ENCODE measurements at places on chromosomes 7 and 10.

GRCh38 chr7:107680478-107680877 lies 19.9 kb downstream of the SLC26A4 start:
- DNase-seq = no peak

DNA sequence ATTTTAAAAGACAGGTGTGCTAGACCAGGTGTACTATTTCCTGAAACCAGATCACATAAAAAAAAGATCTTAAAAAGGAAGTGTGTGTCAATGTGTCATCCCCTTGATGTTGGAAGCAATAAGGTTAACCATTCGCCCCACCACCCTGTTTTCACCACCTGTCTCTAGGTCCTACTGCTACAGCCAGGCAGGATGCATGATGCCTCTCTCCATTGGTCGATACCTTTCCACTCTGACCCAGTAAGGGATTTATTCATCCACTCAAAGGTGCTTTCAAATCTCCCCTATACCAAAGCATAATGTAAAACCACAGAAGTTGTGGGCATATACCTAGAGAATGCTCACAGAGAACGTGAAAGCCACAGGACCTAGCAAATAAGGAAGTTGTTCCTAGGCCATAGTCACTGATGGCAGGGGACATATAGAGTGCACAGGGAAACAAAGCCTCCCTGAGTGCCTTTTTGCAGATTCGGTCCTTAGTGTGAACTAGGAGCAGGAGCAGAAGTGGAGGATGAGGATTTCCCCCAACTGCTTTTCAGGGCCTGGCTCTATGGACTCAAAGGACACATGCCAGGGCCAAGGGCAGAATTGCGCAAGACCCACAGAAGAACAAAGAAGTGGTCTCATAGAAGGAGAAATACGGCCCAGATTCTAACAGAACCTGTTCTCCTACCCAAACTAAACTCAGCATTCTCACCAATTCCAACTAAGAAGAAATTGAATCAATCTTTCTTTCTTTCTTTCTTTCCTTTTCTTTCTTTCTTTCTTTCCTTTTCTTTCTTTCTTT lies 631.5 kb upstream of the NRP1 start:
- DNase-seq = no peak

- DNase-seq = no peak
Measured at GRCh38 chr10:91907914-91908336, 1.4 kb downstream of the FGFBP3 start.

- DNase-seq = no peak
Measured at GRCh38 chr10:103592186-103593021, 98.9 kb downstream of the NEURL1 start.

GRCh38 chr7:111803015-111803758 lies 240.9 kb upstream of the IMMP2L start:
- DNase-seq = peak; percentile 61

- DNase-seq = no peak
Measured at GRCh38 chr7:36755484-36755883, 31.2 kb upstream of the AOAH start.

DNA sequence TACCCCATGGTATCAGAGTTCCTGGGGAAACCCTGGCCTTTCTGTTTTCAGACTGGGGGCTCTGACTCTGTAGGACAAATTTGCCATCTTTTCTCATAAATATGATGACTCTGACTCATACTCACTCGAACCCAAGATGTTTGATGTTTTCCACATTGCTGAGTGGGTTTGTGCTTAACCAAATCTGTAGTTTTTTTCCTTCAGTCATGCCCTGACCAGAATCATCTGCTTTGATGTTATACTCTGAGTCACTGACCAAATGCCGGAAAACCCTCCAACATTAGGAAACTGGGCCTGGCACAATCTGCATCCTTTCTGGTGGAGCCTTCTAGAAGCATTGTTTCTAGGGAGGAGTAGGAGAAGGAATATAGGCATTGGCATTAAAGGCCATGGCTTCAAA lies 118.7 kb downstream of the C10orf105 start:
- DNase-seq = peak; percentile 96

DNA sequence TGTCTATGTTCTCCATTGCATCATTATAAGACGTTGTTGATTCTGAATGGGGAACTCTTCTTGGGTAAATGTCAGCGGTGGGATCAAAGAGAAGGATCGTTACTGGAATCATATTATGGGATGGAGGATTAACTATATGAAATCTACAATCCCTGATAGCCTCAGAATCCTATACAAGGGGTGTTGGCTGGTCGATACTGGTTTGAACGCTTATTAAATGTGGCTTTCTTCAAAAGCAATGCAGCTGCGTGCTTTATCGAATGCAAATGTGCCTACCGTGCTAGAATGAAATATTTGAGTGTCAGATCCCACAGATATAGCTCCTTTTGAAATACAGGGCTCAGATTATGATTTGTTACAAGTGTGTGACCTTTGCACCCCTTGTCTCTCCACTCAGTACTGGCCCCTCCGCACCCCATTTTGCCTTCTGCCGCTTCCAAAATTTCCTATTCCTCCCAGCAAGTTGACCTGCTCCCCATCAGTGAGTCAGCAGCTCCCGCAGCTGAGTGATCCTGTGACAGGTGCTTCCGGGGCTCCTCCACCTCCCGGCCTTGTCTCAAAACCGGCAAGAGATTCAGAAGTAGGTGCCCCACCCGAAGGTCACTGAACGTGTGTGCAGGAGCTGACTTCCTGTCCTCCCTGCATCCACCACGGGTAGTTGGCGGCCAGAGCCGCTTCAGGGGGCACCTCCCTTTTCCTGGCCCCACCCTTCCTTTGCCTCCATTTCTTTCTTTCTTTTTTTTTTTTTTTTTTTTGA lies 76.6 kb downstream of the PTPRE start:
- no peak for DNase-seq

GRCh38 chr10:6065835-6066234 lies 3.7 kb upstream of the IL2RA start:
- DNase-seq = peak; percentile 56

- DNase-seq = no peak
Measured at GRCh38 chr10:110437761-110438341, 59.9 kb upstream of the DUSP5 start.

GRCh38 chr10:14185316-14186045 lies 145.2 kb downstream of the FRMD4A start:
- DNase-seq = peak; percentile 83

DNA sequence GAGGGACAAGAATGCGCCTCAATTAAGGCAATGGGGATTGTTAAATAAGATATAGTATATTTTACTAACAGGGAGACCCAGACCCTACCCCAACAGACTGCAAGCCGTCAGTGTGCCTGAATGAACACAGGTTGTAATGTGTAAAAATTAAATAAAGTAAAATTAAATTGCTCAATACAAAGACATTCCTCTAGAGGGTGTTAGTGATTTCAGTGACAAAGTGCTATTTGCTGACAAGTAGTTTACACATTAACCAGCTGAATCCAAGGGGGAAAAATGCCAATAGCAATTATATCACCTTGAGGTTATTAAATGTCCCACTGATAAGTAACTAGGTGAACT lies 110.5 kb downstream of the EBF3 start:
- DNase-seq = no peak

- no peak for DNase-seq
Measured at GRCh38 chr7:12519682-12520009, 50.9 kb upstream of the SCIN start.

- no peak for DNase-seq
Measured at GRCh38 chr7:70588191-70588921, 543.6 kb upstream of the GALNT17 start.

- DNase-seq = no peak
Measured at GRCh38 chr7:28570113-28570969, 158.0 kb downstream of the CREB5 start.

GRCh38 chr10:128130051-128130450 lies 3.8 kb upstream of the MKI67 start:
- peak; percentile 34 for DNase-seq

- DNase-seq = no peak
Measured at GRCh38 chr7:12431886-12432556, 28.4 kb upstream of the VWDE start.

GRCh38 chr7:144027070-144027469 lies 21.7 kb upstream of the OR2A5 start:
- DNase-seq = peak; percentile 63

GRCh38 chr7:74002474-74003017 lies 25.4 kb upstream of the ELN start:
- DNase-seq = peak; percentile 78

- peak; percentile 89 for DNase-seq
Measured at GRCh38 chr7:131244259-131244852, 83.3 kb upstream of the MKLN1 start.

DNA sequence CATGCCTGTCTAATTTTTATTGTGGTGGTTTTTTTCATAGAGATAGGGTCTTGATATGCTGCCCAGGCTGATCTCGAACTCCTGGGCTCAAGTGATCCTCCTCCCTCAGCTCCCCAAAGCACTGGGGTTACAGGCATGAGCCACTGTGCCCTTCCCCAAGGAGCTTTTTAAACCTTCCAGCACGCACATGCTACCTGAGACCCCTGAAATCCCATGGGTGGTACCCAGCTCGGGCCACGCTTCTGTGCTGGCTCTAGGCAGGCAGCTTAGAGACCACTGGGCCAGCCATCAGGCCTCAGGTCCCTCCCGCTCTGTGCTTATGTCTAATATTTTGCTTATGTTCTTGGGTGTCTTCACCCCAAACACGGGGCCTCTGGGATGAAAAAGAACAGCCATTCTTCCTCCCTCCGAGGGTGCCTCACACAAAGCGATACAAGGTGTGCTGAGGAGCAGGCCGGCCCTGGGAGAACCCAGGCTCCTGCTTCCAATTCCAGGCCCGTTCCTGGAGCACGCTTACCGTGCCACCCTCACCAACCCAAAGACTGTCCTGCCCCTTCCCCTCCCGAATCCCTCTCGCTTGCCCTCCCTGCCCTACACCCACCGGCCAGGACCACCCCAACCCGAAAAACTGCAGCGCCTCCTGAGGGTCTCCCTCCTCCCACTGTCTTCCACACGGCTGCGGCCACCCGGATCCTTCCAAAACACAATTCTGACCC lies 10.9 kb downstream of the SPOCK2 start:
- no peak for DNase-seq

DNA sequence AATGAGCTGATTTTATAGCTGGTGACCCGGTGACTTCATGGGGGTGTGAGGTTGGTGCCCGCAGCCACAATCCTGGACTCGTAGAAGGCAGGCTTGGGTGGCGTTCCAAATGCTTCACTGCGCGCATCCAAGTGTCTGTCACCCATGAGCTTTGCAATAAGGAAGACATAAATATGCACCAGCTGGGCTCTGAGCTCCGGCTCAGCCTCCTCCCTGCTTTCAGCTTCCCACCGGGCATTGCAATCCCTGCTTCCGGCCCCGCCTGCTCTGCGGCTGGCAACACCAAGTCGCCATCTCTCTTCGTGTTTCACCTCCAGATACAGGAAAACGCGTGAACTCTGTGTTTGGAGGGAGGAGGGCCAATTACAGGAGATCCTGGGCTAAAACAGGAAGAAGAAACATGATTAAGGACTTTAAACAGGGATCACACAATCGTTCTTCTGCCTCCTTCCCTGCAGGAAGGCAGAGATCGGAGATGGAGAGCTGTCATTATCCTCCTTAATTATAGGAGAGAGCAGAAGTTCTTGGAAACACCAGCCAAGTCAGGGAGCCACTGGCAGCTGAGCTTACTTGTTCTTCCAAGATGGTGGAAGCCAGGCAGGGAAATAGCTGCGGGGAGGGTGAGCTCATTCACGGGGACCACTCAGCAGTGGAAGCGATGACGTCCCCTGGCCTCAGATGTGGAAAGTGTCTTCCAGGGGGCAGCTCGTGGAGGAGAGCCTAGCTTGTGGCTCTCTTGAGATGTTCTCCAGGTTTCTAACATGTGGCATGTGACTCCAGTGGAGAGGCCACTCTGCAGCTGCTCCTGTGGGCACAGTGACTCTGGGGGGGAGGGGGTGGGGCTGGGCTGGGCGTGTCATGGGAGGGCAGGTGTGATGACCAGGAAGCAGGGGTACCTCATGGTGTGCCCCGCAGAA lies 134.9 kb downstream of the CAMK1D start:
- DNase-seq = no peak

GRCh38 chr10:103890194-103890658 lies 27.8 kb downstream of the STN1 start:
- DNase-seq = no peak

DNA sequence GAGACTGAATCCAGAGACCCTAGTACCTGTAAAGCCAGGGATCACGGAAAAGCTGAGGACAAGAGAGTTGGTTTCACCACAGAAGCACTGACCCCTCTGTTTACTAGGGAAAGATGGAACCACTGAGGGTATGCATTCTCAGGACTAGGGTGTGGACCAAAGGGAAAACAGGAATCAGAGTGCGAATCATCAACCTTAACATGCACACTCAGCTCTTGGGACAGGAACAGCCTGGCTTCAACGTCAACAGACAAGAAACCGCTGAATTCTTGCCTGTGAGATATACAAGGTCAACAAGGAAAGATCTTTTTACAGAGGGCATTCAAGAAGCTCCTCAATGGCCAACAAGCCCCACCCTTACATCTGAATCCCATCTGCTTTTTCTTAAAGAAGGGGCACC lies 14.9 kb downstream of the TNRC18 start:
- DNase-seq = peak; percentile 92

DNA sequence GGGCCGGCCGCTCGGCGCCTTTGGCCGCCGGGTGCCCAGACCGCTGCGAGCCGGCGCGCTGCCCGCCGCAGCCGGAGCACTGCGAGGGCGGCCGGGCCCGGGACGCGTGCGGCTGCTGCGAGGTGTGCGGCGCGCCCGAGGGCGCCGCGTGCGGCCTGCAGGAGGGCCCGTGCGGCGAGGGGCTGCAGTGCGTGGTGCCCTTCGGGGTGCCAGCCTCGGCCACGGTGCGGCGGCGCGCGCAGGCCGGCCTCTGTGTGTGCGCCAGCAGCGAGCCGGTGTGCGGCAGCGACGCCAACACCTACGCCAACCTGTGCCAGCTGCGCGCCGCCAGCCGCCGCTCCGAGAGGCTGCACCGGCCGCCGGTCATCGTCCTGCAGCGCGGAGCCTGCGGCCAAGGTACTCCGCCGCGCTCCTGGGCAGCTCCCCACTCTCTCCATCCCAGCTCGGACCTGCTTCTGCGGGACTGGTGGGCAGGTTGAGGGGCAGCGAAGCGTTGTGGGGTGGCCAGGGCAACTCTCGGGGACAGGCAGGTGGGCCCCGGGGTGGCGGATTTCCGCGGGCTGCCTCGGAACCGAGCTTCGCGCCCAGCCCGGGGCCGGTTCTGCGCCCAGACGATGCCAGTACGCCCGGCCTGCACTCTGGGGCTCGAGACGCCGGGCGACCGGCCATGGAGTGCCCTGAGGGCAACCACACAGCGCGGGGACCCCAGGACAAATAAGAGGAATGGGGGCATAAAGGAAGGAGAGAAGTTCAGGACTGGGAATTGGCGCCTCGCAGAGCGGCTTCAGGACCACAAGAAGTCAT lies 578 bp downstream of the HTRA1 start:
- no peak for DNase-seq

GRCh38 chr7:150871601-150872000 lies 19.3 kb downstream of the AOC1 start:
- DNase-seq = peak; percentile 37

- DNase-seq = no peak
Measured at GRCh38 chr7:121519548-121520521, 123.7 kb upstream of the FAM3C start.

All from amniotic epithelial cell (primary cell).